ENCODE measurements at places on chromosomes 12 and 14.

DNA sequence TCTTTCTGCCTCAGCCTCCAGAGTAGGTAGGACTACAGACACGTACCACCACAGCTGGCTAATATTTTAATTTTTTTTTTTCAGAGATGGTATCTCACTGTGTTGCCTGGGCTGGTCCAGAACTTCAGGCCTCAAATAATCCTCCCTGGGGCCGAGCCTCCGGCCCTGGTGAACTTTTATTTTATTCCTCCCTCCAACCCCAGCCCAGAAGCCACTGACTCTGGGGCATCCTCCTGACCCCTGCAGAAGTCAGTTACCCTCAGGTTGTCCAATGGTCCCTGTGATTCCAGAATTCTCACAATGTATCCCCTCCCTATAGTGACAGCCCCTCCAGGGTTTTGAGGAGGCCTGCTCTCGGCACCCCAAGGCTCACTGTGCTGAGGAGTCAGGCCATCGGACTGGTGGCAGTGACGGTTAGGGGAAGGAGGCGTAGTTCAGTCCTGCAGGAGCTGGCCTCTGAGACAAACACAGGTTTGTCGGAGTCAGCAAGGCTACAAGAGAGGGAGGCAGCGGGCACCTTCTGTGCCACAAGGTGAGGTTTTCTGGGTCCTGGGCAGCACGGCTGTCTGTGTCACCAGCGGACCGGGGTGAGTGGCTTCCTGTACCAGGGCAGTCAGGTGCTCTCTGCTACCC lies 19.4 kb upstream of the FIGNL2 start:
- DNase-seq, result no peak

DNA sequence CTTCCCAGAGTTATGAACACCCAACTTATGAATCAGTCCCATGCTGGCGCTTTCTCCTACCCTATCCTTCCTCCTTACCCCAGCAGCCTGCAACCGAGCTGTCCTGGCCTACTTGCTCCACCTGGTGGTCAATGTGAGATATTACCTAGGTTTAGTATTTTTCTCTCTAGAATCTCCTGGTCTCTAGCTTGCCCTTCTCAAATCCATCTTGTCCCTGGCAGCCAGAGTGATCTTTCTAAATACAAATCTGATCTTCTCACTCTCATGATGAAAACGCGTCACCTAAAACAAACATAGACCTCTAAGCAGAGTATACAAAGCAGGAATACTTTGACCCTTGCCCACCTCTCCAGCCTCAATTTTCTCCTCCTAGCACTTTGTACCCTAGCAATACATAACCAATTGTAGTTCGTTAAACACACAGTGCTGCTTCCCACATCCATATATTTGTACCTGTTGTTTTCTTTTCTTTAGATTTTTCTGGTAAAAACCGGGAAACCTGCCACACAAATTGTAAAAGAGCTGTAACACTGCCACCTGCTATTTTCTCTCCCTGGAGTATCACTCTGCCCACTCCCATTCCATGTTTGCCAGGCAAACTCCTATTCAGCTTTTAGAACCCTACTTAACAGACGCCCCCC lies 20.0 kb upstream of the TCP11L2 start:
- no peak for DNase-seq

DNA sequence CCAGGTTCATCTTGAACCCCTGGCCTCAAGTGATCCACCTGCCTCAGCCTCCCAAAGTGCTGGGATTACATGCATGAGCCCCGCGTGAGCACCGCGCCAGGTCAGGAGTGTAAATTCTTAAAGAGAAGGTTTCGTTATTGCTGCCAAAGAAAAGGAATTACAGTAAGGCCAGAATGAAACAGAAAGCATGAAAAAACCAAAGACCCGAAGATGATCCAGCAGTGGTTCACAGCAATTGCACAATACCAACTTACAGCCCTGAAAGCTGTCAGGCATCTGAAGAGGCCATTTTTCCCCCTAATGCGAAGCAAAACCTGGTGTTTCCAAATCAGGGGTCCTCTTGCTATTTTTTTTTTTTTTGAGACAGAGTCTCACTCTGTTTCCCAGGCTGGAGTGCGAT lies 10.3 kb downstream of the RBM23 start:
- DNase-seq, result no peak

- DNase-seq, result no peak
These were observed 145.8 kb downstream of the BICD1 start for GRCh38 chr12:32252199-32253073.

GRCh38 chr12:65608319-65608916 lies 215.9 kb upstream of the HMGA2 start:
- no peak for DNase-seq

GRCh38 chr12:5523396-5524115 lies 91.6 kb downstream of the NTF3 start:
- DNase-seq, result no peak

- DNase-seq, result no peak
These were observed 134.6 kb upstream of the EVL start for GRCh38 chr14:99930420-99931274.

GRCh38 chr12:127613056-127613455 lies 653.9 kb upstream of the TMEM132C start:
- DNase-seq, result no peak

- peak; percentile 36 for DNase-seq
These were observed 63.6 kb downstream of the STXBP6 start for GRCh38 chr14:24986206-24986893.

GRCh38 chr12:84415946-84416345 lies 496.7 kb downstream of the SLC6A15 start:
- DNase-seq, result no peak

All from hypothalamus (tissue), 51 donors.